Stimulated activated naive CD4-positive, alpha-beta T cell (primary cell): ENCODE measurements at places on chromosomes 6 and 20.

- DNase-seq, result no peak
Measured at GRCh38 chr6:45982280-45983036, 33.2 kb downstream of the CLIC5 start.

DNA sequence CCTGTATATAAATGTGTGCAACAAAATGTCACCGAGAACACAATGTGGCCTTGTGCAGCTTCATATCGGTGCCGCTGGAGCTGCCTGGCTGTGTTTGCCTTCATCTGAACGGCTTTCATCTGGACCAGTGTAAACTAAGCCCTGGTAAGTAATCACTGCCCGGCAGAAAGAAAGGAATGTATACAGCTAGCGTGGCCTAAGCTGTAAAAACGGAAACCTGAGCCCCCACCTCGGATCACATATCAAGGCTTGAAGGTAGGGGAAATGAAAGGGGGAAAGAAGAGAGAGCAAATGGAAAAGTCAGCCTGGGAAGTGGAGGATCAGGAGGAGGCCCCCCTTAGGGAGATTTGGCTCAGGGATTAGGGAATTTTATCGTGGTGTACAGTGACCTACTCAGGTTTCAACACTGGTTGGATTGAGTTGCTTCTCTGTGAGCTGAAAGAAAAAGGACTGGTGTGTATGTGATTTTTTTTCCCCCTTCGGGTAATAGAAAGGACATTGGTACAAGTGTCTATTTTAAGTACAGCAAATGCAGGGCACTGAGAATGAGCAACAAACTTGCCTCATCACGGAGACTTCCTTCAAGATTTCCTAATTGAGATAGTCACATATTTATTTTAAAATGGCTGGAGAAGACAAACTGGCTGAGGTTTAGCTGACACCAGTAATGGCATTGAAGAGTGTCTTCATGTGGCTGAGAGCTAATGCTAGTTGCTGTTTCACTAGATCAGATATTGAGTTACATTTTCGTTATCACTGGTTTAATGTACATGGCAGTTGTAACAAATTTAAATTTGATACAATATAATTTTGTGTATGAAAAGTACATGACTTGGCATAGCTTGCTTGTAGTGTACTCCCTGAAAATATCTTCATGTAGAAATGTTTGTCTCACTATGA, 3.5 kb downstream of the SOBP start:
- no peak for DNase-seq

DNA sequence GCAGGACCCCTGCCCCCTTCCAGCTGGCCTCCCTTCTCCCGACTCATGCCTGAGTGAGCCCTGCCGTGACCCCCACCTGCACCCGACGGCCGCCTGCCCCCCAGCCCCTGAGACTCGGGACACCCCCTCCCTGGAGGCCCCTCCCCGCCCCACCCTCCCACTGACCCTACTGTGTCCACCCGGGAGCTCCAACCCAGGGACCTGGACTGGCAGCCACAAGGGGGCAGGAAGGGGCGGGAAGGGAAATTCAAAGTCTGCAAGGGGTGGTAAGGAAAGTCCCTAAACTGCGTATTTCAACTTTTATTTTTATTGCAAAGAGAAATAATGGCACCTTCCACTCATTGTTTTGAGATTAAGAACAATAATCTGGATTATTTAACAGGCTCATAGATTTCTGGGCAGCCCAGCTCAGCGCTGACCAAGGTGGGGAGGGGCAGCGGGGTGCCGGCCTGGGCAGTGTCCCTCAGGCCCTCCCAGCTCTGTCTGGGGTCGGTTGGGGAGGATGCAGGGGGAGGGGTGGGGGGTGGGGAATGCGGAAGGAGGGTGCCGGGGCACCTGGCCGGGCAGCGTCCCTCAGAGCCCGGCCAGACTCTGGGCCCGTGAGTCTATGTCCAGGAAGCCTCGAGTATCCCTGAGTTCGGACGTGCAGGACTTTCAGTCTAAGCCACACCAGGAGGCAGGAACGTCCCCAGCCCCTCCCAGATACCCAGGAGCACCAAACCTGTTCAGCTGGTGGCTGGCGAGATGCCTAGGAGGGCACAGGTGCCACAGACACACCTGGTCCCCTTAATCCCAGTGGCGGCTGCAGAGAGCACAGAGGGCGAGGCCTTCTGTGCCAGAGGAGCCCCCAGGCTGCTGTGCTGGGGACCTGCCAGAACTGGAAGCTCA, 1.3 kb upstream of the PTK6 start:
- no peak for DNase-seq

DNA sequence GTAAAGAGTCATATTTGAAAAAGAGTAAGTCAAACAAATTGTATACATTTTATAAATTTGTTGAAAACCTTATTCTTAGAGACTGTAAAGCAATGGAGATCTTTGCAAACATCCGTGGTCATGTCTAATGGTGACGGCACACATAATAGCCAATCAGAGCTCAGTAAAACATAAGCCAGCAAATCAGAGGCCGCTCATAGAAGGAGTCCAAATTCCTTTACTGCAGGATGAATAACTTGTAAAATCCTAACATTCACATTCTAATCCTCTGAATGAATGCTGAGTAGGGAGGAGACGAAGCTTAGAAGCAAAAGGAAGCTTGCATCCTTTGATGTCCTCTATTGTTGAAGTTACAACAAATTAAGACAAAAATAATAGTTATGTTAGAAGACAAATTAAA, 401.7 kb downstream of the PRKN start:
- DNase-seq, result no peak

GRCh38 chr6:7454696-7455358, 65.2 kb downstream of the RIOK1 start:
- no peak for DNase-seq

DNA sequence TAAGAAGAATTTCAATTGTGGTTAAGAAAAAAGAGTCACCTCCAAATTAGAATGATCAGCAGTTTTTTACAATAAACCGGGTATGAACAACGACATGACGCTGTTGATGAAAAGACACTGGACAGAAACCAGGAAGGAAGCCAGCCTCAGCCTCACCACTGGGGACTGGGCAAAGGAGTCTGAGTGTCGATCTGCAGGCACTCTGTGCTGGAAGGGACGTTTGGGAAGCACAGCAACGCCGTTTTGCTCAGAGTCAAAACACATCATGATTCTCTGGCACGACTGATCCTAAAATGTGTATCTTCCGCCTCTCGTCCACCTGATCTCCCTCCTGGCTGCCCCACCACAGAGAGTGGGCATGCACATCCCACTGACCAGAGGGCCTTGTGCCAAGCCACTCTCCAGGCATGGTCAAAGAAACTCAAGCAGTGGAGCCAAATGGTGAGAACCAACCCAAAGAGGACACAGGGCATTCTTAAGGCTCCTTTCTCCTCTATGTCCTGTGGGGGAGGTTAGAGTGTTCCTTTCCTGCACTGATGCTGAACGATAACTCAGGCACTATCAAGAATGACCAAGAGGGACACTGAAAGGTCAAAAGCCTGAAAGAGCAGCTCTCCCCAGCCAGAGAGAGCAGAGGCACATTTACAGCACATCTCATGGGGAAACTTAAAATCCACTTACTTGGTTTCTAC, 68.8 kb downstream of the AGPAT4 start:
- no peak for DNase-seq

DNA sequence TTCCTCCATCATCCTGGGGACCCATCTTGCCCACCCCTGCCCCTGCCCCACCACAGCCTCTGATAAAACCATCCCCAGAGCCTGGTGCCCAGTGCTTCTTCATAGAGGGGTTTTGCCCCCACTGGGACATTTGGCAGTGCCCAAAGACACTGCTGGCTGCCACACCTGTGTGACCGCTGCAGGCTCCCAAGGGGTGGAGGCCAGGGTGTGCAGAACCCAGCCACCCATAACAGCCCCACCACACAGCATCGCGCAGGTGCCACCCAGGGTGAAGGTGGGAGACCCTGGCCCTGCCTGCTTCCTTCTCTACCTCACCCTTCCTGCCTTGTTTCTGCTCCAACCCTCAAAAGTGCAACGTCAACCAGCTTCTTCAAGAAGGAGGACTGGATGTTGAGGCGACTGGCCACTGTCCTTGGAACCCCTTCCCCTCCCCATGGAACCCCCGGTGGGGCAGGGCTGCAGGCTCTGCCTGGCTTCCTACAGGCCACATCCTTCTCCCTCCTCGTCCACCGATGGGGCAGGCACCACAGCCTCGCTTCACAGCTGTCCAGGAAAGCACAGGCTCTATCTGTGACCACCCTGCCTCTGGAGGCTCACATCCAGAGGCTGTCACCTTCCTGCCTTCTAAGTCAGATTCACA, 79.2 kb upstream of the MPC1 start:
- no peak for DNase-seq

- no peak for DNase-seq
Measured at GRCh38 chr6:43871933-43872332, 101.9 kb downstream of the VEGFA start.

- DNase-seq, result no peak
Measured at GRCh38 chr6:33936886-33937285, 133.1 kb upstream of the MLN start.

DNA sequence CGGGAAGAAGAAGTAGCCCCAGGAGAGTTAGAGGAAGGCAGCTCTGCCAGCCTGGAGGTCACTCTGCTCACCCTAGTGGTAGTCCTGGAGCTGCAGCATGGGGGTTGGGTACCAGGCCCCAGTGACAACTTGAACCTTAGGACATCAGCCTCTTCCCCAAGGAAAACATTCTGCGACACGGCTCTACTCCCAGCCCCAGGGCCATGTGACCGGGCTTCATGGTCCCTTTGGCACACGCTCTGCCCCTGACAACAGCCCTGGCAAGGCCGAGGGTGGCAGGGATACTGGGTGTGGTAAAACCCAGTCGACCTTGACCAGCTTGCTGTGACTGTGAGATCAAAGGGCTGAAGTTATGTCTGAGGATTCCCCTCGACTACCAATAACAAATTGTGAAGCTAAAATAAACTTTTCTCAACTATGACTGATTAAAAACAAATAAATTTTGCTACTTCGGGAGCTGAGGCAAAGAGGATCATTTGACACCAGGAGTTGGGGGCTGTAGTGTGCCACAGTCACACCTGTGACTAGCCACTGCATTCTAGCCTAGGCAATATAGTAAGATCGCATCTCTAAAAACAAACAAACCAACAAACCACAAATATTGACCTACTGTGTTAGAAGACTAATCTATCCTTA, 24.4 kb upstream of the ARID1B start:
- no peak for DNase-seq

DNA sequence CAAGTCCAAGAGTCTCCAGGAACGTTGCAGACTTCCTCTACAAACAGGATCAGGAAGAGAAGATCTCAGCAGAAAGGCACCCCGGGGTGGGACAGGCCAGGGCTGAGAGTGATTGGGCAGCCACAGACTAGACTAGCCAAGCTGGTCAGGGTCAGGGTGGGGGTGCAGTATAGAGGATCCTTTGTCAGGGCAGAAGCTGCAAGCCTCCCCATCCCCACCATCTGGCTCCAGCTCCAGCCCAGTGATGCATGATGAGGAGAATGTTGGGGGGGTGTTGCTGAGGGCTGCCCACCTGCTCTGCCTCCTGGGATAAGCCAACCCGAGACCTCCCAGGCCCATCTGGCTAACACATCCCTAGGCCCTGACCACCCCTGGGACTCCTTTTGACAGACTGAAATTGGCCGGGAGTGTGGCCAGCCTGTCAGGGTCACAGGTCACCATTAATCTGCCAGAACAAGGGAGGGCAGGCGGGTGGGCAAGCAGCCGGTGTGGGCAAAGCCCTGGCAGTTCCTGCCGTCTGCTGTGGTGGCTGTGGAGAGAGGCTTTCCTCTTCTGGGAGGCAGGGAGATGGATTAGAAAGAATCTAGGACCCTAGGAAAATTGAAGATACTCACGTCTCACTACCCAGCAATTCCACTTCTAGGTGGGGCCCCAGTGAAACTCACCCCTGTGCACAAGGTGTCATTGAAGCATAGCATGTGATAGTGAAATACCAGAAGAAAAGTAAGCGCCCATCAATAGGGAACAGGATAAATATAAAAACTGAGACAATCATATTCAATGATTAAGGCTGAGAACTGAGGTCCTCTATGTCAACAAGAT, 22.1 kb upstream of the SNTA1 start:
- DNase-seq, result no peak

DNA sequence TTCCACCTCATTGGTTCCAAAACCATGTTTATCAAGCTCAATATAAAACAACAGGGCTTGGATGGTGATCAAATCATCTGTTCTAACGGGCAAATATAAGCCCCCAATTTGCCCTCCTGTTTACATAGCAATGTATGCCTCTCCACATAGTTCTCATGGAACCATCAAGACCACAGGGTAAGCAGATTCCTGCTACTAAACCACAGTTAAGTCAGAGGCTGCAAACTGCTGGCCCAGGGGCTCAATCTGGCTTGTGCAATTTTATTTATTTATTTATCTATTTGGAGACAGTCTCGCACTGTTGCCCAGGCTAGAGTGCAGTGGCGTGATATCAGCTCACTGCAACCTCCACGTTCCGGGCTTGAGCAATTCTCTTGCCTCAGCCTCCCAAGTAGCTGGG, 18.9 kb upstream of the MTHFD1L start:
- no peak for DNase-seq

GRCh38 chr6:44856479-44856878, 469.0 kb downstream of the CDC5L start:
- no peak for DNase-seq

DNA sequence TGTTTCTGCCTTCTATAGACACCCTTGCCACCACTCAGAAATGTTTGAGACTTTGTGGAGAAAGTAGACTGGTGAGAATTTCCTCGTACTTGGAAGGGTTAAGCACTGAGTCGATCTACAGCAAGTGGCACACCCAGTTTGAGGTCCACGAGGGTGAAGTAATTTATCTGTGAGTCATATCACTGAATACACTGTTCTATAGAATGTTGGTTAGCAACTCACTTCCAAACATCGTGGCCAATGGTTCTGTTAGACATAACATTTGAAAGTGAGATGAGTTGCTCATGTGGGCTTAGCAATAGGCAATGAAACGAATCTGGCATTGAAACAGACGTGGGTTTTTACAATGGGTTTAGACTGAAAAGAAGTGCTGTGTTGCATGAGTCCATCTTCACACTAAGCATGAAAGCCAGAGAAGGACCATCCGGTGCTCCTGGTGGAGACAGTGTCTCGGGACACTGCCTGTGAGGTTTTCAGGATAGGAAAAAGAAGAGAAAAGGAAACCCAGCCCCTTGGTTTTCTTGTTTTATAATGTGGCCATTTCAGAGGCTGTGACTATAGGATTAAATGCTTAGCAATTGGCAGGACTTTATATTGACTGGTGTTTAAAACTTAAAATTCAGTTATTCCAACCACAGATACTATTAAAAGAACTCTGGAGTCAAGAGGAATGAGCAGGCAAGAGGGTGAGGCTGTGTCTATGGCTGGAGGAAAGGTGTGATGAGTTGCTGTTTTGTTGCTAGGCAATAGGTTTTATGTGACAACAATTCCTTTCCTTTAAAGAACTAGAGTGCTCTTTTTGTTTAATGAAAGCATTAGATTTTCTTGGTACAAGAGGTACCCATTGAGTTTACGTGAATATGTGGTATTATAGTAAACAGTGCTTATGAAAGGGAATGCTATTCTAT, 31.0 kb upstream of the EZR start:
- peak; percentile 69 for DNase-seq

- DNase-seq, result no peak
Measured at GRCh38 chr6:36717231-36717825, 19.7 kb downstream of the RAB44 start.
